ENCODE measurements at places on chromosomes 2 and 18.

GRCh38 chr18:29594493-29594892, 1417.6 kb upstream of the CDH2 start:
- DNase-seq = no peak

DNA sequence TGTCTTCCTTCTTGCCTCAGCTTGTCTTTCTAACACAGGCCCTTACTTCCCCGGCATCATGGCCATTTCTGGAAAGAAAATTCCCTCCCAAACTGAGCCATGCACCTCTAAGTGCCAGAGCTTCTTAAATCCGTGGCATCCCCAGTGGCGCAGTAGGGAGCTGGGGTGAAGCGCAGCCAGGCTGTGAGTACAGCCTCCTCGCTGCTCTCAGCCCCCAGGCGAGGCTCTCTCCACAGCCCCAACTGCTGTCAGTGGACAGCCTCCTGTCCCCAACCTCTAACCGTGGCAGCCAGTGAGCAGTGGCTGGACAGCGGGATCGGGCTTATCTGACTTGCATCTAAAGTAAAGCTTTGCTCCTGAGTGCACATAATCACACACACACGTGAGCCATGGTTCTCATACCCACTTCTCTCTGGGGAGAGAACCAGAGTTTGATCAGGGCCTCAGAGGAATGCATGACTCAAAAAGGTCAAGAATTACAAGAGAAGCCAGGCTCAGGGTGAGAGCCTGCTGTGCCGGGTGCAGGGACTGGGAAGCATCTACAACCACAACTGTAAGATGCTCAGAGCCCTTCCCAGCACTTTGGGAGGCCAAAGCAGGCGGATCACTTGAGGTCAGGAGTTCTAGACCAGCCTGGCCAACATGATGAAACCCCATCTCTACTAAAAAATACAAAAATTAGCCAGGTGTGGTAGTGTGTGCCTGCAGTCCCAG, 50.7 kb downstream of the SFXN5 start:
- DNase-seq = peak; percentile 91

DNA sequence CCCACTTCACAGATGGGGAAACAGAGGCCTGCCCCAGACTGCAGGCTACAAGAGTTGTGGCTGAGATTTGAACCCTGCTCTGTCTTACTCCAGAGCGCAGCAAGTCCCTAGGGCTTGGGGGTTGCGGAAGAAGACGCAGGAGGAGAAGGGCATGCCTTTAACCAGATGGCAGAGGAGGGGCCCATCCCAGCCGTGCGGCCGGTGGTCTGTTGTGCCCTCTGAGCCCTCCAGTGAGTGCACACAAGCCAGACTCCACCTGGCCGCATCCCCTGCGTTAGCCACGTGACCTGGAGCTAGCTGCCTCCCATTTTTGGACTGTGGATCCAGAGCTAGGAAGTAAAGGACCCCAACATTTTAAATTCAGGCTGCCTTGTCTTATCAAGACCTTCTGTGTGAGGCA, 2.8 kb downstream of the KCNIP3 start:
- DNase-seq = no peak

DNA sequence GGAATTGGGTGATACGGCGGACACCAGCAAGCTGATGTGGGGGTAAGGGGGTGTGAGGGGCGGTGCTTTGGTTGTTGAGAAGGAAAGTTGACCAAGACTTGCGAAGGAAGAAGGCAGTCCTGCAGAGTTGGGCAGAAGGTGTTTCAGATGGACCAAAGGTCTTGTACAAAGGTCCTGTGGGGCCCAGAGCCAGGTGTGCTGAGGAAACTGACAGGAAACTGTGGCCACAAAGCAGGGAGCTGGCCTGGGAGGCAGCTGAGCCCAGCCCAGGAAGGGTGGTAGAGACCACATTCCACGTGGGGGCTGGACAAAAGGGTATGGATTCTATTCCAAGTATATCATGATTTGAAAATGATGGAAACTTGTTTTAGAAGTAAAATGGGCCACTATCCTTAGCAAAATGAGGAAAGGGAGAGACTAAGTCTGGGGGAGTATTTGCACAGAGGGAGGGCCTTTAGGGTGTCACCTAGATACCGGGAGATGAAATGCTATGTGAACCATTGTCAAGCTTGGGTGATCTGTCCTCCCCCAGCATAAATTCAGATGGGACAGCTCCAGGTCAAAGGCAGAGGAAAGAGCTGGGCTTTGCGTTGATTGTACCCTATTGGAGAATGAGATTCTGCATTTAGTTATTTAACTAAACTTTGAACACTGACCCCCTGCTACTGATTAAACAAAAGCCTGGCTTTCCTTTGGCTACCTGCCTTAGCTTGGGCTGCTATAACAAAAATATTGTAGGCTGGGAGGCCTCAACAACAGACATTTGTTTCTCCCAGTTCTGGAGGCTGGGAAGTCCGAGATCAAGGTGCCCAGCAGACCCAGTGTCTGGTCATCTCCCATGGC, 4.3 kb upstream of the EDAR start:
- no peak for DNase-seq

GRCh38 chr2:171669121-171669520, 18.1 kb upstream of the DYNC1I2 start:
- no peak for DNase-seq

GRCh38 chr18:68083131-68083530, 566.6 kb upstream of the DSEL start:
- peak; percentile 66 for DNase-seq

GRCh38 chr2:47403609-47404193, 745 bp downstream of the MSH2 start:
- no peak for DNase-seq

DNA sequence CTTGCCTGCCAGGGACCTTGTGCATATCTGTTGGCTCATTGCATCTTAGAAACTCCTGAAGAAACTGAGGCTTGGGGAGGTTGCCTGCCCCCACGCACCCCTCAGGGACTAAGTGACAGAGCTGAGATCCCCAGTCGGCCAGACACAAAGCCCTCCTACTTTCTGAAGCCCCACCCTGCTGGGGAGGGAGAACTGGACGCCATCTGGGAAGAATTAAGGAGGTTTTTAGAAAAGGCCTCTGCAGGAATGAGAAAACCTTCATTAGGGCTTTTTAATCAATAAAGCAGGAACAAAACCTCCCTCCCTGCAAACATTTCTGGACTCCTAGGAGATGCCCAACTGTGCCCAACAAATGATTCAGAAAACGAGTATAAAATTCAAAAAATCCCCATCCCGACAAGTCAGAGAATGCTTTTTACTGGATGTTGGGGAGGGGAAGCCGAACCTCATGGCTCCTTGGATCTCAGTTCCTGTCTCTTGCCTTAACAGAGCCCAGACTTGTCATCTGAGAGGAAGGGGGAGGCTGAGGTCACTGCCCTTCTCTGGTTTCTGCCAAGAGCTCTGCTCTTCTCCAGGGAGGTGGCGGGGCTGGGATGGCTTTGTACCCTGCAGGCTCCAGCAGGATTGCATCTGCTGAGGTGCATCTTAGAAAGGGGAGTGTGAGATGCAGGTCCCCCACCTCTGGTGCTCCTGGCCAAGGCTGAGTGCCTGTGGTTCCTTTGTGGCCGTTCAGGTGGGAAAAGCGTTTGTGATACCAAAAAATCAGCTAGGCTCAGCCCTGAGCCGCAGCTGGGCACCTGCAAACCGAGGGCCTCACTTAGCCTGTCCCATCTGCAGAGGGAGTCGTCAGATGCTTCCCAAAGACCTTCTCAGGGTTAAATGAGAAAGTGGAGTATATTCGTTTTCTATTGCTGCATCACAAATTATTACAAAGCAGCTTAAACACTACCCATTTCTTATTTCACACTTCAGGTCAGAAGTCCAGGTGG, 142.4 kb downstream of the ZFP36L2 start:
- DNase-seq = peak; percentile 89

- peak; percentile 56 for DNase-seq
Observed at GRCh38 chr18:61991201-61991600, 98.4 kb upstream of the RNF152 start.

GRCh38 chr2:123953846-123954245, 71.2 kb upstream of the CNTNAP5 start:
- peak; percentile 12 for DNase-seq

DNA sequence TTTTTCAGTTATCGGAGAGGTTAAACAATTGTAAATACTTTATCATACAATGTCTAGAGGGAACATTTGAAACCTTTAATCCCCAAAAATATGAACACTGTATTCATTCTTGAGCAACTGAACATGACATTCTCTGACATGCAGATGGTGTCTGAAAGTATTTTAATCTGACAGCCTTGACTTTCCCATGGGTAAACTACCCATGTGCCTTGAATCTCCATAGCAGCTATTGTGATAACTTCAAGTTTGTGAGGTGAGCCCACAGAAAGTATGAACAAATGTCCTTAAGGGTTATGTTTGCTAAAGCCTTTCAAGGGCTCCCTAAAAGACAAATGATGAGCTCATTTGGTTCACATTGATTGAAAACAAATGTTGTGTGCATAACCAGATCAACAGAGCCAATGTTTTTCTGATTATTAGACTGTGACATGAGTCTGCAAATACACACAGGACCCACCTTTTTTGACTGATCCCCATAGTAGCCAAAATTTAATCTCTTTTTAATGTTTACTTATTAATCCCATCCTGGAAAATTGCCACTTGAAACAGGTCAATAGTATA, 1326.0 kb downstream of the LRP1B start:
- DNase-seq = no peak

- DNase-seq = no peak
Observed at GRCh38 chr18:22069916-22070315, 99.5 kb upstream of the GATA6 start.

DNA sequence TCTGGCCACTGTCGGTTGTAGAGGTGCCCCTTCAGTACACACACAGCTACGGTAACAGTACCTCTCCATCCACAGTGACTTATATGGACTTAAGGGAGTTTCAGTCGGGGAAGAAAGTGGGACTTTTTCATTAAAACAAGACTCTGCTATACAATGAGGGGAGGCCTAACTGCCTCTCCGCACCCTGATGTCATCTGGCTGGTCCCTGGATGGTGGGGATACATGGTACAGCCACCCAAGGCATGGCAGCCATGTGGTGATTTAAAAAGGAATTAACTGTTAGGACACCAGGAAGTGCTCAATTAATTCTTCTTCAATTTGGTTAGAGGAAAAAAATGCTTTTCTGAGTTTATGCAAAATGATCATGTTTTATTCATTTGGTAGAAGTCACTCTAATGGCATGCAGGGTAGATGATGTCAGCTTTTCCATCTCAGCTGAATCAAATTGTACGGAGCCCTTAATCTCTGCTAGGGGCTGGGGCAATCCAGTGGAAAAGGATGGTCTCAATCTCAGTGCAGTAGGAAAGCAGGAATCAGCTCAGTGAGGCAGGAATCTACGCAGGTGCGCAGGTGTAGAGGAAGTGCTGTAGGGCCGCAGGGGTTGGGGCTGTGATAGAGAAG, 243.9 kb downstream of the PRKCE start:
- peak; percentile 87 for DNase-seq

DNA sequence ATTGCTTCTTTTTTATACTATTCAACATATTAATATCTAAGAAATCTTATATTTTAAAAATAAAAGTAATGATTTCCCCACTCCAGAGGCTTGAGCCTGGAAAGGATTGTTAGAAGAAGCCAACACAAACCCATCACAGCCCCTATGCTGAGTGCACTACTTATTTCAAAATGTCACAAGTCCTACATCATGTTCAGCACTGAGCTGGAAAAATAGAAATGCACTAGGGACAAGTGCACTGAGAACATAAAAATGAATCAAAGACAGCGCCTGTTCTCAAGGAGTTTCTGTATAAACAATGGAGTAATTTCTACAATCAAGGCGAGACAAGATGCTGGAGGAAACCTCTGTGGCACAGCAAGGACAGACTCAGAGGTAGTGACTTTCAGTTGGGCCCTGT, 155.0 kb downstream of the TXNL1 start:
- no peak for DNase-seq

DNA sequence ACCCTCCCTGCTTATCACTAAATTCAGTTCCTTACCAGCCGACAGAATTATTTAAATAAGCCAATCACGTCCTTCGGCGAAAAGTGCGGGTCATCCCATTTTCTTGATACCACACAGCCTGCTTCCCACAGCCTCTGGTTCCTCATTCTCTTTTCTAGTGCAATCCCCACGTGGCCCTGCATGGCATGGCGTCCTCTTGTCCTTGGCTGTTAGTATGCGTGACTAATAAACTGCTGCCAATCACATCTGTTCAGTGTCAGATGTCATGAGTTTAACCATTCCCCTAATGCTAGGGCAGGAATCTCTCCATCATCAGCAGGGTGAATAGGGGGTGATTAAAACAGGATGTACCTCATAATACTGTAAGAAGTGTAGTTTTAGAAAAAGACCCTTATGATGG, 62.8 kb upstream of the TSPYL6 start:
- DNase-seq = no peak

DNA sequence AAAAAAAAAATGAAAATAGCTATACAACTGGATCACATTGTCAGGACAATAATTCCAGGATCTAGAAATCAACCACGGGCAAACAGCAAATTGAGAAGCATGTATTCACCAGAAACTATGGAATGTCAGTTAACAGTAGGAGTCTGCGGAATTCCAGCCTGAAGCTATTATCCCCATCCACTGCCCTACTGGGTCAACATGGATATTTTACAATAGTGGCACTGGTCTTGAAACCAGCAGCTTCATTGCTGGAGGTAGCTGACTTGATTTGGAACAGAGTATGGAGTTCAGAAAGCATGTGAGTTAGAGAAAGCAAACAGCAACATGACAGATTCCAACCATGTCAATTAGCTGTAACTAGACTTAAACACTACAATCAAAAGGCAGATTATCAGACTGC, 55.7 kb upstream of the PDE1A start:
- DNase-seq = peak; percentile 8

GRCh38 chr2:218294430-218295022, 2.2 kb upstream of the TMBIM1 start:
- no peak for DNase-seq

DNA sequence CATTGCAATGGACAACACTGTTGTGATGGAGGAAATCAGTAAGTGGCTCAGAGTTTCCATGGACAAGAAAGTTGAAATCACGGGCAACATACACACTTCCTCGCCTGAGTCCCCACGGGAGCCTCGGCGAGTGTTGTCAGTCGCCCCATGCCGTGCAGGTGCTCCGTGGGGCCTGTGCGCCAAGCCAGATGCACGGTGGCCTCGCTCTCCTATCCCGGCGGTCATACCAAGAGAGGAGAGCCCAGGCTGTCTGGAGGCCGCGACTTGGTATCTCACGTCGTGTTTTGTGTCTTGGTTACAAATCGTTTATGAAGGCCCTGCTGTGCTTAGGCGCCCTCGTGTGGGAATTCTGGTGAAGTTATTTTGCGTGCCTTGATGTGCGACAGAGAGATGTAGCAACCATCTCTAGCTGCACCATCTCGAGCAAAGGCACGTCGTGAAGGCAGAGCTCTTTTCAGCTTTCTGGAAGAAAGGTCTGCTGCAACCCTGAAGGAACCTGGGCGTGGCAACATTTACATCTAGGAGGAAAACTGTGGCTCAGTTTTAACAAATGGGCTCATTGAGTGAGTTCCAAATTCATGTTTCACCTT, 21.8 kb downstream of the ATG4B start:
- peak; percentile 73 for DNase-seq
